Stimulated activated CD4-positive, alpha-beta T cell treated with anti-CD3 and anti-CD28 coated beads, Interleukin-2, amount 100 ng/mL, for 24 hours (primary cell): ENCODE measurements at places on chromosomes 5 and 9.
A peak's percentile ranks its signal among the peaks of the same experiment; 100 is the strongest.

DNA sequence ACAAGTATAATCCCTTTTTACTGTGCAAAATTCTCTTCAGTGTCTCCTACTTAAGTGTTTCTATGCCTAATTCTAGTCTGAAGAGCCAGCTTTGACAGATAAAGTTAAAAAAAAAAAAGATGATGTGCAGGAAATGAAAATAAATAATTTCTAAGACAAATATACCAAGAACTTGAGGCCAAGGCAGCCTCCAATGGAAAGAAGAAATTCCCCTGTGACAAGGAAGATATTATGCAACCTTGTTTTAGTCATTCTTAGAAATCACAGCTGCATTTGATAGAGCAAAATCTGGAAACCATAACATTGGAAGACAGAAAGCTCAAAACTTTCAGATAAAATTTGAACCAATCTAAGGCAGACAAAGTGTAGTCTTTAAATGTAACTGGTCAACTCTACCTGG is 375.9 kb upstream of the TLE4 start:
- DNase-seq: no peak

DNA sequence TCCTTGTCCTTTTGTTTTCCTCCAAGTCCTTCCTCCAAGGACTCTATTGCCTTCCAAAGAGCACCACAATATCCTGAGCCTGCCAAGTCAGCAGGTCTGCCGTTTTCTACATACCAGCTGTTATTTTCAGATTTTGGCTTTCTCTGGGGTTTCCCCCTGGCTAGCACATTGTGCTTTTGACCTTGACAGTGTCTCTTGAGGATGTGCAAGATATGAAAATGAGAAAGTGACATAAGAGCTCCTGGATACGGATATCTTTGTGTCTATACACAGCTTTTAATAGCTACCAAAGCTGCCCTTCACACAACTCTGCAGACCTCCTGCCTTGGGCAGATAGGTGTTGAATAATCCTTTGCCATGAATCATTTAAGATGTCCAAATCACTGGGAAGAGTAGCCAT is 67.0 kb downstream of the HAPLN1 start:
- DNase-seq: no peak

DNA sequence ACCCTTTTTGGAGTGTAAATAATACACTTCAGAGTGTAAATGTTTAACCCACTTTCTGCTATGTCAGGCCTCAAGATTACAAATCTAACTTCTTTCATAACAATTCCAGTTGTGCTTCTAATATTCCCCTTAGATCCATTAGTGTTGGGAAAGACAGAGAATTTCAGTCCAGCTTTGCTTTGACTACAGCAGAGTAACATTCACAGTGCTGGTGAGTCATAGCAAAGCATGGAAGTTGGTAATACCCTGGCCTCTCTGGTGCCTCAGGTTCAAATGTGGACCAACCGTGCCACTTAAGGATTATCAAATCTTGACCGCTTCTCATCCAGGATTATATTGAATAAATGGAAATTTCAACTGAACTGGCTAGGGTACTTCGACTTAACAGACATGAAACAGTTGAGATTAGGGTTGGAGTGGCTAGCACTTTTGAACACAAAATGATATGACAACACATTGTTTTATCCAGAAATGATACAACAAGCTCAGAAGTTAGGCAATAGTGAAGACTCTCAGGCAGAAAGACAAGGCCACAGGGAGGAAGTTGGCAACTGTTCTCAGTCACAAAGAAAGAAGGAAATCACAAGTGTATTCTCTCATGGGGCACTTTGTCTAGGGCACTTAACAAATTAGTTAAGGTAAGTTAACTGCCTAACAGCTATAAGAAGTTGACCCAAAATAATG is 24.4 kb upstream of the RASA1 start:
- no peak for DNase-seq

DNA sequence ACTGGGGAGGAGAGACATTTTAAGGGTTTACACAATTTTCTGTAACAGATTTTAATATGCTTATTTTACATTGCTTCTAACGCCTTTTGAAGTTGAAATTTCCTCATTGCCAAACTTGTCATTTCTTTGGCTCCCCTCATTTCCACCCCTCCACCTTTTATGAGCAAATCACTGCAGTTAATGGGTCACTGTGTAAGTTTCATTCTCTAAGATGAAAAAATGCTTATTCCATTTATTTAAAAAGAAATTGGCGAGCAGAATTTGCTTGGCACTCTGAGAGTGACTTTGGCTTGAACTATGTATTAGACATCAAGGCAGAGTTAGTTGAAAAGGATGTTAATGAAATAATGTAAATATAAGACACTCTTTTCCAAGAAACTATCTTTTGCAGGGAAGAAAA is 66.6 kb downstream of the ITGA1 start:
- DNase-seq: no peak

DNA sequence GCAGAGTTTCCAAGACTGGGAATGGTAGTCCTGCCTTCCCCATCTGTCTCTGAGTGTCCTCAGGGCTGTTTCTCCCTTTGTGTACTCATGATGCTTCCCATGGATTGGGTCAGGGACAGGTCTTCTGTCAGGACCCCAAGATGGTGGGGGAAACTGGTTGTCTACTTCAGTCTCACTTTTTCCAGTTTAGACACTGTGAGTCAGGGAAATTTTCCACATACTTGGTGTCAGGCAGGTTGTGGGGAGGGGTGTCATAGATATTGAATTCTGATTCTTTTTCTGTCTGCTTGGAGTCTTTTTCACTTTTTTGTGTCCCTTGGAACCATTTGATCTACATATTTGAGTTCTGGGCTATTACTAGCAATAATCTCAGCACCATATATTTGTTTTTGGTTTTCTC is 10.3 kb downstream of the POLK start:
- DNase-seq: no peak

GRCh38 chr9:19527663-19528062 is 118.9 kb downstream of the ACER2 start:
- DNase-seq: no peak

DNA sequence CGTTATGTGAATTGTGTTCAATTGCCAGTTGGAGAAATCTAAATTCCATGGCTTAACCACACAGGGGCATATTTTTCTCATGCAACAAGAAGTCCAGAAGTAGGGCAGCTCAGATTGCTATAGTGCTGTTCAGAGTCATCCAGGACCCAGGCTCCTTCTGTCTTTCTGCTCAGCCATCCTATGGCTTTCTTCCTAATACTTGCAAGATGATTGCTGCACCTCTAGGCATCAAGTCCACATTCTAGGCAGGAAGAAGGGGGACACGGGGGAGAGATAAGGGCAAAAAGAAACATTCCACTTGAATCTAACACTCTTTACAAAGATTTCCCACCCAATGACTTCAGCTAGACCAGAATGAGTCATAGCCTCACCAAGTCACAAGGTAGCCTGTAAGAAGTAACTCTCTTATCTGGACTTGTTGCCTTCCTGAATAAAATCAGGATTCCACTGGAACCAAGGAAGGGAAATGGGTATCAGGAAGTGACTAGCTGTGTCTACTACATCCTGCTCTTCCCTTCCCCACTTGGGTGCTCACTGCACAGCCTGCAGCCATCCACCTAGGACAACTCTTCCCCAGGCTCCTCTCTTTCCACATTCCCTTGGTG is 5.3 kb downstream of the ERAP2 start:
- DNase-seq: no peak

DNA sequence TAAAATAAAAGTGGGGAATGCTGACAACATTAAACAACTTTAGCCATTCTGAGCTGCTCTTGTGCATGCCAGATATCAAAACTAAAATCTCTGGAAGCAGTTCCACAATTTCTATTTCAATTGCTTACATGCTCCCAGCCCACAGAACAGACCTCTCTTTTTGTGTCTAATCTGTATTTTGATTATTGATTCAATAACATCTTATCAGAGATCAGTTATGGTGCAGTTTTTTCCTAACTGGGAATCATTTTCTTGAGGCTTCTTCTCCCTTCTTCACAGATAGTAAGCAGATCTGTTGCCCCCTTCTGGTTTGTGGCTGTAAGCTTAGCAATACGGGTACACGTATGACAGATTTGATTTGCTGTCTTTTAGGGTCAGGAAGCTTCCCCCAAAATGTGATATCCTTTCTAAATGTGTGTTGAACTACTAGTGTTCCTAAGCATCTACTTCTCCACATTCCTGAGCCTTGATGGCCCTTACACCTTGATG is 39.4 kb downstream of the MRPS27 start:
- DNase-seq: no peak

DNA sequence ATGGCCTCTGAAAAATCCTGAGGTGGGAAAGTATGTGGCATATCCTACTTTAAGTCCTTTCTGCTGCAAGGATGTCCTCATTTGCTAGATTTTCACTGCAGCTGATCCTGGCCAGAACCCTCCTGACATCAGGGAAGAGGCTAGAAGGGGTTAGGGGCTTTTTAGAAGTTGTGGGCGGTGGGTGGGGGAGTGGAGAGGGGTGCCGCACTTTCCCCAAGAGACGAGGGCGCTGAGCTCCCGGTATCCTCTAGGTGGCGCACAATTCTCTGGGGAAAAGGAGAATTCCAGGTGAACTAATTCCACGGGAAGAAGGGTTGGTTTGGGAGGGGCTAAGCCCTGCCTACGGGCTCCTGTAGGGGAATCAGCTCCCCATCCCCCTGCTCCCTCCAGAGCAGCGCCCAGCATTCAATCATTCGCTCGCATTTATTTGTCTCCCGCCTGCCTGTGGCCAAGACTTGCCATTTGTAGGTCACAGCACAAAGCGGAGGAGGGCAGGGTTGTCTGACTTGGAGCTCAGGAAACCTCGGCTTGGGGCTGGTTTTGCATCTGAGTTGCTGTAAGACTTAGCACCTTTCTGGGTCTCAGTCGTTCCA is 42.9 kb upstream of the HAND1 start:
- DNase-seq: peak; percentile 16

- DNase-seq: peak; percentile 18
These were observed 12.9 kb upstream of the ACTBL2 start for GRCh38 chr5:57495285-57496086.

- DNase-seq: no peak
These were observed 311.7 kb downstream of the TRIM36 start for GRCh38 chr5:114857941-114858551.

- DNase-seq: no peak
These were observed at the start of gene ECM2 for GRCh38 chr9:92535940-92536850. Gene ECM2 (minus strand): TSS chr9:92535990. CDS start chr9:92522866, 13,124 bp downstream.
